CD4-positive, alpha-beta T cell treated with Interleukin-2 at 100 ng/mL for 4 hours (primary cell): ENCODE measurements at places on chromosomes 2 and 18.
A peak's percentile ranks its signal among the peaks of the same experiment; 100 is the strongest.

GRCh38 chr2:177930916-177931315 is 141.7 kb downstream of the PDE11A start:
- DNase-seq = no peak

DNA sequence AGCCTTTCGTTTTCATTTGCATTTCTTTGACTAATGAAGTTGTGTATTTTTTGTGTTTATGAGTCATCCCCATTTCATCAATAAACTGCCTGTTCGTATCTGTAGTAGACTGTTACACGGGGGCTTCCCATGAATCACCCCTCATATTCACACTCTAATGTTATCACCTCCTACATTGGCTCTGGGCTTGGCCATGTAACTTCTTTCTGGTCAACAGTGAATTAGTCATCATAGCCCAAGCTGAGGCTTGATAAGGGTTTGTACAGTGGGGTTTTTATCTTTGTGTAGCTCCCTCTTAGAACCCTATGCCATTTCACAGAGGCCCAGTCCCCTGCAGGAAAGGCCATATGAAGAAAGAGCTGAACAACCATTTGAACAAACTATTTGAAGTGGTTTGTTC is 151.0 kb downstream of the CCBE1 start:
- DNase-seq = no peak

DNA sequence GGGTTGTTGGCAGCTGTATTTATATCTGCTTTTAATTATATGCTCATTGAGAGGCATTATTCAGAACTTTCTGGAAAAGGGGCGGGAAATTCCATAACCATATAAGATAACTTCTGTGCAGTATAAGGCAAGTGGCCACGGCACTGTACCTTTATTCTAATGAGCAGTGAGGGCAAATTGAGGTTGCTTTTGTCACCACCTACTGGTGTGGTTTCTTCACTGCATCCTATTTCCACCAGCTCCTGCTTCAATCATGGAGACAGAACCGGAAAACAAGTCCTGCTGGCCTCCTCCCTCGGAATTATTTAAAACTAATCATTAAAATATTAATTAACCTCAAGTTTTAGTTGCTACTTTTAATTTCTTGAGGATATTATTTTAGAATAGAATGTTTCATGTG is 759.4 kb downstream of the CBLN2 start:
- no peak for DNase-seq

DNA sequence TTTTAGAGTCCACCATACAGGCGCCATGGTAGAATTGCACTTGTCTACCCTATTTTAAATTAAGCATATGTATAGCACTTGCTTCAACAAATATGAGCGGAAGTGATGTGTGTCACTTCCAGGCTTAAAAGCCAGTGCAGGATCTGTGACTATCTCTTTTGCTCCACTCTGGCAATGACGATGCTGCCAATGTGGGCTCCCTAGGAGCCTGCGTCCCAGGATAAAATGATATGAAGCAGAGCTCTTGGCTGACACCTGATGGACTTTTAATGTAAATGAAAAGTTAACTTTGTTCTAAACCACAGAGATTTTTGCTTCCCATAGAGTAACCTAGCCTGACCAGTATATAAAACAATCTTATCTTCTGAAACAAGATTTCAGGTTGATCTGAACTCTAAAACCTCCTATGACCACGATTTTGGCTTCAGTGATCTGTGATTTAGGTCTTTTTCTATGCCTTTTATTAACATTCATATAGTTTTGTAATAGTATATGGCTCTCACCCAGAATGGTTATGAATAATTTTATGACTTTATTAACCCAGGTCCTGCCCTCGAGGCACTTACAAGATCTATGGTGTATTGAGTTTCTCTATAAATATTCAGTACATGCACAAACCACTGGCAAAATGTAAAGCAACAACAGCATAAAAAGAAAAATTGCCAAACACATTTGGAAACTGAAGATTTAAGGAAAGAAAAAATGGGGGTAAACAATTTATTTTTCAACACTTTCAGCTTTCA is 422.5 kb upstream of the PIK3C3 start:
- no peak for DNase-seq

DNA sequence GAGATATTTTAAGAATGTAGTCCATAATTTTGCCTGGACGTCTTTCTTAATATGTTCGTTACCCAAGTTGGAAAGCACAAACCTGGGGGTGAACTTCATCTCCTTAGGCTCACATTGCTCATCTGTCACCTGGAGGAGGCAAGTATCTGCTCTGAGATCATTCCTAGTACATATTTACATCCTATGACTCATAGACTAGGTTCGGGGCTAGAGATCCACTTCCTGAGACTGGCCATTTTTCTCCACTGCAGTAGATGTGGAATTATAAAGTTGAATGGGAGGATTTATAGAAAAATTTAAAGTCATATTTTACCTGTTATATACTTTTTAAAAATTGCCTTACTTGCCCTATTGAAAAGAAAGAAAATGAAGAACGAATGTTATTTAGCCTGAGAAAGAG is 77.5 kb upstream of the PROKR1 start:
- no peak for DNase-seq

DNA sequence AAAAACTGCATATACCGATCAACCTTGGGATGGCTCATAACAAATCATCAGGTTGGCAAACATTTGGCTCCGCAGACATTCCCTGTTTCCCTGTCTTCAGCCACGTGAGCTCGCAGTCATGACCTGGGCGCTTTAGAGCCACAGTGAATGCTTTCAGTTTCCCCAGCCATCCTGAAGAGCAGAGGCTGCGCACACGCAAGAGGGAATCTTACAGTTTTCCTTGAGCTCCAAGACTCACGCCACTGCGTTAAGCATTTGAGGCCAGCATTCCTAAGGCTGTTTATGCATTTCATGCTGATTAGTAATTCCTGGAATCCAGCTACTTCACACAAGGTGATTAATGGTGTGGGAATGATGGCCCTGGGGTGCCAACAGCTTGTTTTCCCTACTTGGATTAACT is 95.1 kb downstream of the MTCL1 start:
- DNase-seq = no peak

DNA sequence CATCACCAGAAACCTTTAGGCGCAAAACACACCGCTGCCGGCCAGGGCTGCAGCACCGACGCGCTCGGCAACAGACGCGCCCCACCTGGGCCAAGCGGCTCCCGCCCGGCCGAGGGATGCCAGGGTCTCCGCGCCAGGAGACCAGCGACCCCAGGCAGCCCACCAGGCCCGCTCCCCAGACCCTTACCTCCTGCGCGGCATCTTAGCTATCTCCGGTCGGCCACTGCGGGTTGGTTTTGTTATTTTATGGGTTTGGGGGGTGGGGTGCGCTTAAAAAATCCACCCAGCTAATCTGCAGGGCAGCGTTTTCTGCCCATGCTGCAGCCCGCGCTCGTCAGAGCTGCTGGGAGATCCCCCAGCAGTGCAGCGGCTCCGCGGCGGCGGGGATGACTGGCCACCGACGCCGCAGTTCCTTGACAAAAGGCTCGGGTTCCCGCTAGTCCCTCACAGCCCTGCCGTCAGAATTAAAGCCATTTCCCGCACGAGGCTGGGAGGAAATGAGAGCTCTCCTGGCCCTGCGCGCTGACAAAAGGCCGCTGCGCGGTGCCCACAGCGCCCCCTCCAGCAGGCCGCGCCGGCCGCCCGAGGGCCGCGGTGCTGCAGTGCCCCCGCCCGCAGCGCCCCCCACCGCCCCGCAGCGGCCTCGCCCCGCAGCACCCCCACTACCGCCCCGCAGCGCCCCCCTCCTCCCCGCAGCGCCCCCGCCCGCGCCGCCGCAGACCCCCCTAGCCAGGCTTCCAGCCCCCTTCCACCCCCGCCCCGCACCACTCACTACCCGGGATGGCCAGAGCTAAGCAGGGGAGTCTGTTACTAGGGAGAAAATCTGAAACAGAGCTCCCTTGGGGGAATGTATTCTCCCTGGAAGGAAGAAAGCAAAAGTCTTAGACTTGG is at the start of gene ADD2:
ADD2 (minus strand) TSS at position 502 of the 891 bp plus-strand sequence. CDS start 61,792 bp downstream, outside the sequence.
- no peak for DNase-seq

DNA sequence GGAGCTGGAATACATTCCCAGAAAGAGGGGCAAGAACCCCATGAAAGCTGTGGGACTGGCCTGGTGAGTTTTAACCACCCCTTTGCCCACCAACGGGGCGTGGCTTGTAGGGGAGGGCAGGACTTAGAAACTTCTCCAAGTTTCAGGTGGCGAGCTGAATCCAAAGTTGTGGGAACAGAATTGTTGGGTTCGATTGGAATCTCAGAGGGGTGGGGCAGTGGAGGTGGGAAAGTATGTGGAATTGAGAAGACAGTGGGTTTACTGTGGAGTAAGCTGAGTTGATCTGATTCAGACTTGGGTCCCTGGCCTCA is 1.1 kb downstream of the PNKD start:
- no peak for DNase-seq

GRCh38 chr2:170247333-170247732 is 69.4 kb downstream of the MYO3B start:
- DNase-seq = no peak

- no peak for DNase-seq
Measured at GRCh38 chr18:41113885-41114482, 841.0 kb upstream of the PIK3C3 start.

DNA sequence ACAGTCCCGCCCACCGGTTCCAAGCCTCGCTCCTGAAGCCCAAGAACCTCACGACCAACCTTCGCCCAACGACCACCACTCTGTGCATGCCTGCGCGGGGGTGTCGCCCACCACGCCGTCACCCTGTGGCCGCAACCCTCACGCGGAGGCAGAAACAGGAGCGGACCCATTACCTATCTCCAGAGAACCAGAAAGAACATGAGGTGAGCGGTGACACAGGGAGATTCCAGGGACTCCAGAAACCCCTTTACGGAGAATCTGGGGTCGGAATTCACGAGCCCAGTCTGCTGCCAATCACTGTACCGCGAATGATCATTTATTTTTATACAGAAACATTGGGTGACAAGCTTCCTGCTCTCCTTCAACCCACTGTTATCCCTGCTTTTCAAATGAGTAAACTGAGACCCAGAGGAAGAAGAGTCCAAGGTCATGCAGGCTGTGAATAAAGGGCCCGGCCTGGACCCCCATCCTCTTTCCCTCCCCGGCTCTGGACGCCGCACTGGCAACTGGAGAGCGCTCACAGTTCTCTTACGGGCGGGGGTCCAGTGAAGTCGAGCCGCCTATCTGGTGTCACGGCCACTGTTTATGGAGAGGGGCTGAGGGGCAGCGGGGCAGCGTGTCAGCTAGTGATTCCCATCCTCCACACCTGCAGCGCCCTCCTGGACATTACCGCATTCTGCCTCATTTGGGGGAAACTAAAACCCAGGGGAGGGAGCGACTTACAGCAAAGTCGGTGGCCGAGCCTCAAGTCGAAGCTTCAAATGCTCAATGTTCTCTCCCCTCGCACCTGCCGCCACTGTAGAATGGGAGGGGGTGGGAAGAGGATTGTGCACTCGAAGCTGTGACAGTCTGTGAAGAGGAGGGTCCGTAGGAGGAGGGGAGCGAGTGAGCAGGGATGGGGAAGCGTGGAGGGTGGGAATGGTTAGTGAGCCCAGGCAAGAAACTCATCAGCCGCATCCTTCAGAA is 723 bp upstream of the SLC30A3 start:
- no peak for DNase-seq

DNA sequence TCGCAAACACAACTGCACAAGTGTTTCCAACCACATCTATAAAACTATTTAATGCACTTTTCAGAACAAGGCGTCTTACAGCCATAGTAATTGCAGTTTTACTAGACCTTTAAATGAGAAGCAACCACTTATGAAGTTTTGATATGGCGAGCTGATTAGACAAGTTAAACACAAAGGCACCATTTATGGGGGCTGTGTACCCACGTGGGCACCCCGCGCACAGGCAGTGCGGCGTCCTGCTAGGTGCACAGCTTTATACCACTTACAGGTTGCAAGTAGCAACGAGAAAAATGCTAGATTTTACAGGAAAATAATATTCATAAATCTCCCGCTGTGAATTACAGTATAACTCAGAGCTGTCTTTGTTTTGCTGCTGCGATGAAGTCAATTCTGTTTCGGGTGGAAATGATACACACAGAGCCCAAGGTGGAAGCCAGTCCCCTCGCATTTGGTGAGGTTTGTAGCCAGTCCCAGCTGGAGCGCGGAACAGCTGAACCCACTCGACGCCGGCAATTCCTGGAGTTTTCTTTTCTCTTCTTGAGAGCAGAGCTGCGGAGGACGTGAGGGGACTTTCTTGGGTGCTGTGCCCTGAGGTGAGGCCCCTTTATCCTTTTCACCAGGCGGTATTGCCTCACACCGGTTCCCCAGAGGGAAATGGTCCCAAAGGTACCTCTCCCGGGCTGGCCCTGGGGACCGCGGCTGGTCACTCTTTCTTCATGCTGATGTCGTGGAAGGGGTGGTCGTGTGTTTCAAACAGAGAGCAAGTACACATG is 76.7 kb downstream of the PTGR3 start:
- no peak for DNase-seq

GRCh38 chr18:64119916-64120315 is 29.0 kb downstream of the LINC00305 start:
- DNase-seq = no peak

- no peak for DNase-seq
Measured at GRCh38 chr2:38407111-38407682, 30.1 kb upstream of the ATL2 start.

- no peak for DNase-seq
Measured at GRCh38 chr18:79586436-79587225, 93.0 kb upstream of the CTDP1 start.

GRCh38 chr2:227517724-227518123 is 45.8 kb downstream of the AGFG1 start:
- DNase-seq = no peak

DNA sequence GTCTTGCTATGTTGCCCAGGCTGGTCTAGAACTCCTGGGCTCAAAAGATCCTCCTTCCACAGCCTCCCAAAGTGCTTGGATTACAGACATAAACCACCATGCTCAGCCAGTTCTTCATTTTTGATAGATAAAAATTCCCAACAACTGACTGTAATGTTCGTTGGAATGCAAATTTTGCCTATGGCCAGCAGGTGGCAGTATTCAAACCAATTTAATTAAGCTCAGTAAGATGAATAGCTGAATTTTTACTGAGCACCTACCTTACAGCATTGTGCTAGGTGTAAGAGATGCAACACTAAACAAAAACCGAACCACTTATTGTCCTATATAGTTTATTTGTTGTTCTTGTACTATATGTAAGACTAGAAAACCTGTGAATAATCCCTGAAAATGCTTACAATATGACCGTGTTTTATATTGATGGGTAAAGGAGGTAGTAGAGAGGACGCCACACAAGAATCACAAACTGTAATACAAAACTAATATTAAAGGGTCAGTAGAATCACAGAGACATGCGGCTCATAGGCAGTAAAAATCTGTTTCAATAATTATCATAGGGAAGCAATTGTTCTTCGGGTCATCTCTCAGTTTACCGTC is 8.2 kb upstream of the TMEM182 start:
- peak; percentile 55 for DNase-seq

DNA sequence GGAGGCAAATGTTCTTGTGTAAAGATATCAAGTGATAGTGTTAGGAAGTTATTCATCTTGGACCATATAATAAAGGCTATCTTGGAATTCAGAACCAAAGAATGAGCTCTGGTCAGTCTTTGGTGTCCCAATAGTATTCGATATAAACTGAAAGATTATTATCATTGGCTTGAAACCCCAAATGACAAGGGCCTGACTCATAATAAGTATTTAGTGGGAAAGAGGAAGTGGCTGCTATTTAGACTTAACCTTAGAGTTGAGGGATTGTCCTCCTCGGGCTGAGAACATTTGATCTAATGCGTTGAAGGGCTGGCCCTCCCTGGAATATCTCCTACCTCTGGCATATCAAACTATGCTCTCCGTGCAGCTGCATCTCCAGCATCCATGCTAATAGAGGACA is 67.5 kb downstream of the CDH20 start:
- DNase-seq = no peak

- no peak for DNase-seq
Measured at GRCh38 chr2:73006969-73007710, 64.4 kb downstream of the SFXN5 start.

- no peak for DNase-seq
Measured at GRCh38 chr18:40404284-40404683, 1550.8 kb upstream of the PIK3C3 start.
